ENCODE measurements at places on chromosomes 4 and X. TPM values are rescaled to one million over a fixed set of nuclear protein-coding genes. Genes with fewer than 3 reads are reported as not detected.

RHOXF1 gene
- not detected for total RNA-seq

ADRA2C gene
- 0.69 TPM for total RNA-seq

GPC3 gene
- total RNA-seq = 0.55 TPM

GPM6B gene
- 4.4 TPM for total RNA-seq

GAGE1 gene
- total RNA-seq = not detected

ART3 gene
- 1.1 TPM for total RNA-seq

FGB gene
- total RNA-seq = 0.63 TPM

MGARP gene
- 0.29 TPM for total RNA-seq

All from mucosa of descending colon (tissue), 3 donors.